ENCODE measurements at places on chromosomes 12 and 14.

DNA sequence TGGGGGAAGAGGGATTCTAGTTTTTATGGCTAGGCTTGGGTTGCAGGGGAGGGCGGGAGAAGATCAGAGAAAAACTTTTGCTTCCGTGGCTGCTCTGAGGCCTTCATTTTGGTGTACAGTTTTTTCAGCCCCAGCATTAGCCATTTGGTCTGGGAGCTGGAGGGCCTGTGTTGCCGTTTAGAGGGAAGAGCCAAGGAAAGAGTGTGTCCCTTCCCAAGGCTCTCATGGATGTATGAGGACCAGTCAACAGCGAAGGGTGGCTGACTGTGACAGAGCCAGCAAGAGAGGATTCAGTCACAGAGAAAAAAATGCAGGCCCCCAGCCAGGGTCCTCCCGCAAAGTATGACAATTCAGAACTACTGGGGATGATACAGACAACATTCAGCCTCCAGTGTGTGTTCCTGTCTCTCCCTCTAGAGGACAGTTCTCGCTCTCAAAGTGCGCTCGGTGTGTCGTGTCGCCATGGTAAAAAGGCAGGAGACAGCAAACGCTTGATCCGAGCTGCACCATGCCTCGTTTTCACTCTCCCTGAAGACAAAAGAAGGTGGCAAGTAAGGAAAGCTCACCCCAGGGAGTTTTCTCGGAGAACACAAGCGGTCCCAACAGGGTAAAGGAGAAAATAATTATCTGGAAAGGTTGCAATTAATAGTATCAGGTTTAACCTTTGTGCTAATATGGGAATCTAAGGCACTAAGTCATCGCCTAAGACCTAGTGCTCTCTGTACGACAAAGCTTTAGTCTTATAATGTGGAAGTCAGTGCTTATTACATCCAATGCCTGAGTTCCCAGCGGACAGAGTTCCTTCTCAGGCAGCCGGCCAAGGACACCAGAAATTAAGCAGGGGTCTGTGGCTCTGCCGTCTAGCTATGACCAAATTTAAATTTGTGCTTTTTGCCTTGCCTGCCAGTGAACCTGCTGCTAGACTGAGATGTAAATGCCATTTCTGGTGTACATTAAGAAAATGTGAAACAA is 157.3 kb upstream of the PLXNC1 start:
- no peak for DNase-seq

- DNase-seq: no peak
Measured at GRCh38 chr12:67173258-67173657, 95.9 kb upstream of the CAND1 start.

- DNase-seq: no peak
Measured at GRCh38 chr14:93011141-93011529, 88.2 kb downstream of the CHGA start.

GRCh38 chr12:68873316-68873715 is 59.7 kb downstream of the CPM start:
- DNase-seq: no peak

DNA sequence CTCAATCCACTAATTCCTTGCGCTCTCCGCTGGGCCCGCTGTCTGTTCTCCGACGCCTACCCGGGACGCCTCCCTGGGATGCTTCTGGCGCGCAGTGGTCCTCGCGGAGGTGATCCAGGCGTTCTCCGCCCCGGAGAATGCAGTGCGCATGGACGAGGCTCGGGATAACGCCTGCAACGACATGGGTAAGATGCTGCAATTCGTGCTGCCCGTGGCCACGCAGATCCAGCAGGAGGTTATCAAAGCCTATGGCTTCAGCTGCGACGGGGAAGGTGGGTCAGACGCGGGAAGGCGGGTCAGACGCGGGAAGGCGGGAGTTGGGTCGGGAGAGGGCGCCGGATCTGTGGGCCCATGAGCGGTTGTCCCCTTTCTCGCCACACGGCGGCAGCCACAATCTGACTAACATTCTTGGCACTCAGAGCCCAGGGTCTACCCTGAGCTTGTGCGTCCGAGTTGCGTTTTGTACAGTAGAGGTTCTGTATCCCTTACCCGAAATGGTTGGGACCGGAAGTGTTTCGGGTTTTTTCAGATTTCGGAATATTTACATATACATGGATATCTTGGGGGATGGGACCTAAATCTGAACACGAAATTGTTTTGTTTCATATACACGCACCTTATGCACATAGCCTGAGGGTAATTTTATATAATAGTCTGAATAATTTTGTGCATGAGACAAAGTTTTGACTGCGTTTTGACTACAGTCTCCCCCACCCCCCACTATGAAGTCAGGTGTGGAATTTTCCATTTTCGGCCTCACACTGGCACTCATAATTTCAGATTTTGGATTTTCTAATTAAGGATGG is 762 bp downstream of the C12orf57 start:
- DNase-seq: no peak

GRCh38 chr12:114403011-114403689 is 2.8 kb downstream of the TBX5 start:
- no peak for DNase-seq

- DNase-seq: no peak
Measured at GRCh38 chr12:123171967-123172366, 21.1 kb upstream of the PITPNM2 start.
